ENCODE measurements at places on chromosomes 2 and 18. TPM values are rescaled to one million over a fixed set of nuclear protein-coding genes. Genes with fewer than 3 reads are reported as not detected.
A peak's percentile ranks its signal among the peaks of the same experiment; 100 is the strongest.

AOX1 gene
- 524 TPM for total RNA-seq

GAL3ST2 gene
- total RNA-seq = not detected

RFX8 gene
- not detected for total RNA-seq

CXCR1 gene
- total RNA-seq = 1.0 TPM

PRSS56 gene
- total RNA-seq = not detected

NETO1 gene
- not detected for total RNA-seq

ASXL3 gene
- 0.75 TPM for total RNA-seq

PLEK gene
- 0.98 TPM for total RNA-seq

ARID5A gene
- 13.2 TPM for total RNA-seq

LRRTM1 gene
- not detected for total RNA-seq

DNA sequence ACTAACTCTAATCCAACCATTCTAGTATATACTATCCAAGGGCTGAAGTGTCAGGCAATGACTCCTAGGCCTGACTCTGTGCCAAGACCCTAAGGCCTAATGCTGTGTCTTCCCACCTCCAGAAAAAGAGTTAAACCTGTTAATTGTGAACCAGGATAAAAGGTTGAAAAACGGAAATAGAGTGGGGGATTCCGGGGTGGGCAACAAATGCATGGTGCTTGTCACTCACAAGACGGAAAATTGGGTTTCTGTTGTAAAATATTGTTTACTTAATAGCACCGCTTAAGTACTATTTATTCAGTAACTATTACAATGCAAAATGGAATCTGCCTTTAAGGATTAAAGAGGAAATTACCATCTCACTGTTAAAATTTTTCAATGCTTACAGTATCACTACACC is 3.2 kb downstream of the STK17B start:
- no peak for DNase-seq

GRCh38 chr2:63661076-63661475 is 72.3 kb downstream of the MDH1 start:
- no peak for DNase-seq

DNA sequence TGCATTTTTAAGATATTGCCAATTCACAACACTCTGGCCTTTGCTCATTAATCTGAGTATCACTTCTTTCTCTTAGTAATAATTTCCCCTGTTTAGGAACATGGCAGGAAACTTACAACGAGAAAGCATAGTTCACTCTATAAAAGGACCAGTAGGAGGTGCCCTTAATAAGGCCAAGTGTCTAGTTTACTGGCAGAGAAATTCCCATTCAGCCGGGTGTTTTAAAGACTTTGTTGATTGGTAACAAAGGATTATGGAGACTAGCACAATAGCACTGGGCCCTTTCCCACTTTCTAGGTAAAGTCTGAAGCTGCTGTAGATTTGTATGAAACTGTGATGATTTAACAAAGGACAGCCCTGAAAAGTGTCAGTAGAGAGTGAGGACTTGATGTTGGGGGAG is 3.1 kb downstream of the DCC start:
- DNase-seq = no peak

GRCh38 chr2:204718607-204719006 is 173.3 kb downstream of the PARD3B start:
- no peak for DNase-seq

- no peak for DNase-seq
Measured at GRCh38 chr2:63446658-63447057, 141.6 kb downstream of the WDPCP start.

- no peak for DNase-seq
Measured at GRCh38 chr2:105761931-105762515, 17.3 kb downstream of the NCK2 start.

GRCh38 chr2:219452361-219453317 is 18.0 kb downstream of the SPEG start:
- DNase-seq = no peak

DNA sequence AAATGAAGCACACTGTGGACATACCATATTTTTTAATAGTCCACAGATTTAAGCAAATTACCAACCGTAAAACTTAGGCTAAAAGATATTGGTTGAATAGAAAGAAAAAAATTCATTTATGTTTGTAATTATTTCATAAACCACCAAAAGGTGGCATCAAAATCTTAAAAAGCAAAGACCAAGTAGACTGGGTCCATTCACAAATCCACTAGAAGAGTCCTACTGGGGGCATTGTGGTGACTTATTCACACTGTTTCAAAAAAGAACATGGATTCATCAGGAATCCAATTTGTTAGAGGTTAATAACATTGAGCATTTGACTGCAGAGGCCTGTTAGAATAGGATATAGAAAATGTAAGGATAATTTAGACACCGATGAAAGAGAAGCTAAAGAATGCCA is 194.9 kb upstream of the KYNU start:
- no peak for DNase-seq

- peak; percentile 48 for DNase-seq
Measured at GRCh38 chr2:55839182-55839819, 84.3 kb downstream of the EFEMP1 start.

DNA sequence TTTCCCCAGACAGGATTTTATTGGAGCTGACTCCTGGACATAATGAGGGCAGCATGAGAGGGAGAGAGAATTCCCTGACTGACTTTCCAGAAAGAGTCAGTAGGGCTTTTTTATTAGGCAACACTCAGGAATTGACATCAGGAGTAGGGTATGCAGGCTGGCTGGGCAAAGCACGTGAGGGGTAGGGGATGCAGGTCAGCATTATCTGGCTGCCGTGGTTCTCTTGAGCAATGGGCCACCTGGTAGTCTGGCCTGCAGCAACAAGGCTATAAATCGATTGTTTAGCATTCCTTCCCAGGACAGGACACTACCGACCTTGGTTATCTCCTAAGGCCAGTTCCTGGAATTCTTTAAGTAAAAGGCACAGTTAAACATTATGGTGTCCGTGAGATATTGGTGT is 160.8 kb upstream of the AGAP1 start:
- no peak for DNase-seq

GRCh38 chr2:98463551-98463971 is 18.9 kb downstream of the INPP4A start:
- DNase-seq = no peak

DNA sequence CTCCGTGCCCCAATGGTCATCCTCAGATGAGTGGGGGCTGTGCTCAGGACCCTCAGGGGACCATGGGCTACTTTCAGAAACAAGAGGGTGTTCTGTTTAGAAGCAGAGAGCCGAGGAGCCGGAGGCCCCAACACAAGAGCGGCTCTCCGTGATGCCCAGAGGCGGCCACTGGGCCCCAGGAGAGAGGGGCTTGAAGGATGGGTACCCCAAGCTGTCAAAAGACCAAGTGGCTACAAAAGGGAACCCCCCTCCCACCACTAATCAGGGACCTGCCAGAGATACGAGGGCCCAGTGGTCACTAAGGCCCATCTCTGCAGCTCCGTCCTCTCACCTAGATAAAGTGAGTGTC is 93.6 kb downstream of the HDAC4 start:
- peak; percentile 8 for DNase-seq

- DNase-seq = no peak
Measured at GRCh38 chr2:219174801-219175200, 1.9 kb downstream of the CNPPD1 start.

- no peak for DNase-seq
Measured at GRCh38 chr18:42931491-42931890, 184.0 kb downstream of the RIT2 start.

GRCh38 chr2:153635494-153635893 is 156.9 kb upstream of the RPRM start:
- DNase-seq = no peak

DNA sequence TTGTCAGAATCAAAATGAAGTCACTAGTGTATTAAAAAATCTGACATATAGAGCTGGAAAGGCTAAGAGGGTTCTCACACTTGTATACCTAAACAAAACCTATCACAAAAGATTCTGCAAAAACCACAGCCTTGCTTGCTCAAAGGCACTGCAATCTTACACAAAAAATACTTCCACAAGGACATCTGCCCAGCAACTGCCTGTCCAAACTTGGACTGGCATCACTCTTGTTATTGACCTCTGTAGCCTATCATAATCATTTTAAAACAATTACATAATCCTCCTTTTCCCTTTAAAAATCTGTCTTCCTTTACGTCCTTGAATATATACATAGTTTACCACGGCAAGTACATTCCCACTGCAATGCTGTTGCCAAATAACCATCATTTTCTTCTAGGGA is 19.9 kb downstream of the CHMP3 start:
- DNase-seq = no peak

DNA sequence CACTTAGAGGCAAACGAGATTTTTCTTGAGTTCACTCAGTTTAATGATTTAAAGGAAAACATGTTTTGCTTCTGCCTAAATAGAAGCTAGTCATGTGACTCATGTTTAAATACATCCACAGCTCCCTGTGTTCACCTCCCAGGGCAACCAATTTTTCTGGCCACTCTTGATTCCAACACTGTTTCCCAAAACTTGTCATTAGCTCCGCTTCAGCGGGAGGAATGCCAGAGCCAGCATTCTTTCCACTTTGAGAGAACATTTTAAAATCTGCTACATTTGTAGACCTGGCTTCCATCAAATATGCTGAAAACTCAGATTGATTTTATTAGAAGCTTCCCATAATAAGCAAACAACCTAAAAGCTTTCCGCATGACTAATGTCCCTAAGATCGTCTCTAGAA is 2.8 kb upstream of the CYS1 start:
- no peak for DNase-seq

- DNase-seq = no peak
Measured at GRCh38 chr18:32373995-32374394, 96.7 kb downstream of the GAREM1 start.

- DNase-seq = no peak
Measured at GRCh38 chr2:46438794-46439193, 40.6 kb upstream of the TMEM247 start.

Data from right lobe of liver (tissue), 6 donors.